ENCODE measurements at places on chromosomes 12 and 14.

- no peak for DNase-seq
Observed at GRCh38 chr12:127324681-127325080, 942.3 kb upstream of the TMEM132C start.

DNA sequence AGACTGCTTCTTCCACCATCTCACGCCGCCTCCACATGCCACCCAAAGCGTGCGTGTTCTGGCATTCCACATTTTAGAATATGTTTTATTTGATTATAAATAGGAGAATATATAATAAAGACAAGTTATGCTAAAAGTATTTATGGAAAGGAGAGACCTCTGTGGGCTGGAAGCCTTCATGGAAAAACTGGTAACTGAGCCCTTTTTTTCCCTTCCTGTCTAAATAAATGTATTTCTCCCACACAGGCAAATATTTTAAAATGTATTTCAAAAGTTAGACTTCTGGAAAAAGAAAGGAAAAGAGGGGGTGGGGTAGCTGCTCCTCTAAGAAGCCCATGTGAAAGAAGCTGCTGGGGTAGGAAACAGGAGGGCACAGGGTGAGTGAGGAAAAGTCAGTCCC is 16.1 kb upstream of the NR4A1 start:
- DNase-seq, result no peak

- no peak for DNase-seq
Observed at GRCh38 chr12:67893022-67893580, 96.1 kb upstream of the IFNG-AS1 start.

- no peak for DNase-seq
Observed at GRCh38 chr12:67052981-67053380, 216.2 kb upstream of the CAND1 start.

GRCh38 chr12:29429999-29430715 is 49.2 kb upstream of the ERGIC2 start:
- no peak for DNase-seq

- DNase-seq, result no peak
Observed at GRCh38 chr12:95683418-95683817, 107.1 kb downstream of the NTN4 start.

Data from SW 1271 (cell line).